ENCODE measurements at places on chromosomes 7 and 10.

GRCh38 chr10:63583909-63584724, 62.9 kb downstream of the REEP3 start:
- no peak for DNase-seq

GRCh38 chr7:50792342-50793119, 9.8 kb upstream of the GRB10 start:
- no peak for DNase-seq

DNA sequence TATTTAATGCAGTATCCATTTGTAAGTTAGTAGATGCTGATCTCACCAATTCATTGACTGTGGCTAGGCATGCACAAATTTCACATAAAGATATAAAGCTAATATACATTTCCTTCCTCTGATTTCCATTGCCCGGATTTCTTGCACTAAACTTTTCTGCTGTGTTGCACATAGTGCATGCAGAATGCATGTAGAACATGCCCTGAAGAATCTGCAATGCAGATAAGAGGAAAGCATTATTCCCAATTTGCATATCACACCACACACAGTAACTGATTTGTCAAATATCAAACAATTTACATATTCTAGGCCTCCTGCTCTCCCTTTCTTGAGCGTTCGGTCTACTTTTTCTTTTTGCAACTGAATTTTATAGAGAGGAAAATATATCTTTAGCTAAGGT, 124.2 kb downstream of the LRRTM3 start:
- DNase-seq = no peak

DNA sequence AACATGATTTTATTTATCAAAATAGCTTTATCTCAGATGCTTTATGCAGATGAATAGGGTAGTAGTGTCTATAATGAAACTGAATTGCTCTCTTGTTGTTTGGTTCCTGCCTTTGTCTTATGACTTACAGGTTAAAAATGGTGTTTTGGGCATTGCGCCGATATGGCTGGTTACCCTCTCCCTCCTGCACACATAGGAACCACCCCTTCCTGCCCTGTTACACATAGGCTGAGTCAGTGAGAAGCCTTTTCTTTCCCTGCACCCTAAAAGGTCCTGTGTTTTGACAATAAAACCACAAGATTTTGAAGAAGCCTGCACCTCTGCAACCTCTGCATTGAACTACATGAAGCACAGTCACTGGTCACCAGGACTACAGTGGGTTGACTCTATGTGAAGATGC, 655.8 kb upstream of the ANKRD30A start:
- DNase-seq = no peak

DNA sequence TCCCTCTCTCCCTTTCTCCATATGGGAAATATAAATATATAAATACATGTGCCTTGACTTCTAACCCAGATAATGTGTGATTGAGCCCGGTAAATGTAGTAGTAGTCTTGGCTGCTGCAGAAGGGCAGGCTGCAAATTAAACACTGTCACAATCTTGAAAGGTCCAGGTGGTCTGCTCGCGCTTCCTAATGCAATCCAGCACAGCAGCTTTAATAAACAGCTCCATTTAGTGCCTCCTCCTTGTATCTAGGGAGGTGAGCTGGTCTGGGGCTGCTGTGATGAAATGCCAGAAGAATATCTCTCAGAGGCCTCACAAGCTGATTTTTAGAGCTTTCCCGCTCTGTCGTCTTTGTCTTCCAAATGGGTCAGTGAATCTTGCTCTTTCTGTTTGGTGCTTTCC, 782 bp downstream of the POU6F2 start:
- DNase-seq = no peak

- DNase-seq = peak; percentile 37
Measured at GRCh38 chr7:101538596-101539459, 90.3 kb downstream of the MYL10 start.

- no peak for DNase-seq
Measured at GRCh38 chr10:5470062-5470751, 29.2 kb downstream of the CALML5 start.

GRCh38 chr7:151313857-151314256, 27.8 kb upstream of the NUB1 start:
- DNase-seq = no peak

DNA sequence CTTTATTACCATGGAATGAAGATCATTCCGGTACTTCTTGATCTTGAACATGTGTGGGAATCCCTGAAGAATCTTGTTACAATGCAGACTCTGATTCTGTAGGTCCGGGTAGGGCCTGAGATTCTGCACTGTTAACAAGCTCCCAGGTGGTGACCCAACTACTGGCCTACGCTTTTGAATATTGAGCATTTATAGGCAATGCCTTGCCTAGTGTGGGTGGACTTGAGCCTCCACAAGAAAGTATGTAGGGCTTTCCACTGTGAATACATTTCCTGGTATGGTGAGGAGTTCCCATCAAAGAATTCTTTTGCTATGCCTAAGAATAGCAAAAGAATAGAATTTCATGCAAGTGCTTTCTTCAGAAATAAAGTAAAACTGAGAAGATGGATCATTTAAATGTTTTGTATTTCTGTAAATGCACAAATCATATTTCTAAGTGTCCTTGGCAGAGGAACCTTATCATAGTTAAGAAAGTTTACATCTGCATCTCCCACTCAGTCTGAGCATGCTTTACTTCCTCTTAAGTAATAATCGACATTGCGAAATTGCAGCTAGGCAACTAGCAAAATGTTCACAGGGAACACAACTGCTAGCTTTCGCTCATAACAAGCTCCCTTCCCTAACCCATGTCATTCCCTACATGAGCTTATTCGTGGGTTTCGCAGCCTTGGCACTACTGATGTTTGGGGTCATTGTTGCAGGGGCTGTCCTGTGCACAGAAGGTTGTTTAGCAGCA, 71.4 kb downstream of the AHR start:
- DNase-seq = peak; percentile 34

GRCh38 chr7:134732728-134733127, 46.7 kb upstream of the CALD1 start:
- no peak for DNase-seq

GRCh38 chr7:999149-999879, 16.3 kb downstream of the CYP2W1 start:
- no peak for DNase-seq

- DNase-seq = no peak
Measured at GRCh38 chr10:98589007-98589406, 142.3 kb upstream of the HPS1 start.

GRCh38 chr10:72079356-72079755, 9.0 kb downstream of the SPOCK2 start:
- no peak for DNase-seq

DNA sequence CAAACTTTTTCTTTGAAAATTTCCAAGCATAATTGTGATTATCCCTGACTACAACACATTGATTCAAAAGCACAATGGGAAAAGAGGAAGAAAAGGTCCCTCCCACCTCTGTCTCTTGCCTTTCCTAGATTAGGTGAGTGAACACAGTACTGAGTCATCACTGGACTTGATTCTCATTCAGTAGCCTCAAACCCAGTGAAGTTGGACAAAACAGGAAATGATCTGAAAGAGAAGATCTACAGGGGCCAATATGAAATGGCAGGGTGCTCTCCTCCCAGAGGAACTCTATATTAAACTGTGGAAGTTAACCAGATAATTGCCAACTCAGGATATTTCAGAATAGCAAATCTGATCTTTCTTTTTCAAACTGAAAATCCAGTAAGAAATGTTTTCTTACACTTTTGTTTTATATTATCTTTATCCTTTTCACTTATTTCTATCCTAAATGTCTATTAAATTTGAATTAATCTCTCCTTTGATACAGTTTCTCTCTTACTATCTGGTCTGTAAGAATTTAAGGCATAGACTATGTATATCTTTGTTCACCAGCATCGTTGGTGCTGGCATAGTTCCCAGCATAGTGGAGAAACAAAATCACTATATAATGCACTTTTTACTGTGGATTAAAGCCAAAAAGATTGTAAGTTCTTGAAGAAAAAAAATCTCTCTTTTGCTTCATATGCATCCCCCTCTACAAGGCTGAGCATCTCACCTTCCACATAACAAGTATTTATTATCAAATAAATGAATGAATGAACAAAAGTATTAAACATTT, 41.4 kb upstream of the IKZF1 start:
- no peak for DNase-seq

GRCh38 chr7:42189535-42189934, 47.5 kb downstream of the GLI3 start:
- no peak for DNase-seq

Measured in SW 1271 (cell line).